ENCODE measurements at places on chromosomes 1 and 21. TPM values are rescaled to one million over a fixed set of nuclear protein-coding genes. Genes with fewer than 3 reads are reported as not detected.

The CELF3 gene
- not detected for total RNA-seq

The CDC42BPA gene
- total RNA-seq, result 88.1 TPM

The MSH4 gene
- total RNA-seq, result 0.09 TPM

The SH3BGR gene
- total RNA-seq, result 0.42 TPM

The TMPRSS15 gene
- not detected for total RNA-seq

The GJA5 gene
- total RNA-seq, result 0.55 TPM

The PCP4 gene
- not detected for total RNA-seq

The S100A16 gene
- total RNA-seq, result 701 TPM

The MNDA gene
- not detected for total RNA-seq

The PYHIN1 gene
- total RNA-seq, result not detected

The SLC22A15 gene
- total RNA-seq, result 0.44 TPM

The HORMAD1 gene
- total RNA-seq, result not detected

The MCOLN2 gene
- total RNA-seq, result not detected

The LRRC53 gene
- not detected for total RNA-seq

The OLFM3 gene
- not detected for total RNA-seq

The COL6A1 gene
- 26.8 TPM for total RNA-seq

The CELA3A gene
- total RNA-seq, result not detected

The BEND5 gene
- total RNA-seq, result not detected

The EXTL1 gene
- not detected for total RNA-seq

The SAMD13 gene
- total RNA-seq, result 3.9 TPM

The ZMYND12 gene
- not detected for total RNA-seq

The FAM72C gene
- 2.8 TPM for total RNA-seq

The LCE3D gene
- total RNA-seq, result not detected

The UMODL1 gene
- not detected for total RNA-seq

The CRB1 gene
- total RNA-seq, result not detected

The CELA3B gene
- not detected for total RNA-seq

The FCRL1 gene
- not detected for total RNA-seq

Data from endothelial cell of umbilical vein (primary cell).